ENCODE measurements at places on chromosomes 6 and 20.

DNA sequence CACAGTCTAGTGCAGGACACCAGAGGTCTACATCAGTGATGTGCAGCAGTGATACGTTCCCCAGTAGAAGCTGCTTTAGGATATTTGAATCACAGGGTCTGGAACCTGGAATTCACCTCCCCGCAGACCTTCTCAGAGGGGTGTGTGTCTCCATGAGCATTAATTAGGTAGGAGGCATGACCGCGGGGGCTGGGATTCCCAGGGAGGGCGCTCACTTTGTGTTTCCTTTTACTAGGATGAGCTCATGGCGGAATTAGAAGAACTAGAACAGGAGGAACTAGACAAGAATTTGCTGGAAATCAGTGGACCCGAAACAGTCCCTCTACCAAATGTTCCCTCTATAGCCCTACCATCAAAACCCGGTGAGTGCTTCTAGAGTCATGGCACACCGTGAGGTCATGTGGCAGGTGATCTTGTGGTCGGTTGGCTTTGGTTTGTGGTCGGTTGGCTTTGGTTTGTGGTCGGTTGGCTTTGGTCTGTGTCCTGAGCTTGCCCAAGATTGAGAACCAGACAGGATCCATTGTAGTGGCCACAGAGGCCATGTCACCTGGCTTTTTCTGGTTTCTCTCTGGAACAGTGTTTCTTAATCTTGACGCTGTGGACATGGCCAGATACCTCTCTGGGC is 40.8 kb downstream of the CHMP4B start:
- DNase-seq = no peak

GRCh38 chr6:157561414-157561790 is 180.4 kb downstream of the ZDHHC14 start:
- no peak for DNase-seq

GRCh38 chr20:58783511-58784011 is 67.1 kb downstream of the GNAS-AS1 start:
- DNase-seq = no peak

- no peak for DNase-seq
Observed at GRCh38 chr6:3746119-3746691, 5.3 kb downstream of the PXDC1 start.

- DNase-seq = no peak
Observed at GRCh38 chr6:169427856-169428255, 174.2 kb upstream of the THBS2 start.

DNA sequence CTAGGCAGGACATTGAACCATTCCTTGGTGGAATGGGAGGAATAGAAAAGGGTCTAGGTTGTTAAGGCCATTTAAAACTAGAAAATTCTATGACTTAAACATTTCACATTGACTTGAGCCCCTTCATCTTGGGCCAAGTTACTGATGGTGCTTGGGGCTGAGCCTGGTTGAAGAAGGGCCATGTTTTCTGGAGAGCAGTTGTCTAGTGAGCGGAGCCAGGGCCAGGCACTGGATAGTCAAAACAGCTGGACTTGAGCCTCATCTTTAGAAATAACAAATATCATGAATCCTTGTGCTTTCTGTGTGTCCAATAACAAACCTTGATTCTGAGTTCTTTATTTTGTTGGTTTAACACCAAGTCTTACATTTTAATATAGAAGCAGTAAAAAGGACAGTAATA is 134.6 kb upstream of the TCF21 start:
- DNase-seq = no peak

GRCh38 chr6:150696190-150696589 is 96.5 kb downstream of the PLEKHG1 start:
- no peak for DNase-seq

GRCh38 chr20:25308671-25309394 is 60.9 kb downstream of the PYGB start:
- DNase-seq = peak; percentile 21

DNA sequence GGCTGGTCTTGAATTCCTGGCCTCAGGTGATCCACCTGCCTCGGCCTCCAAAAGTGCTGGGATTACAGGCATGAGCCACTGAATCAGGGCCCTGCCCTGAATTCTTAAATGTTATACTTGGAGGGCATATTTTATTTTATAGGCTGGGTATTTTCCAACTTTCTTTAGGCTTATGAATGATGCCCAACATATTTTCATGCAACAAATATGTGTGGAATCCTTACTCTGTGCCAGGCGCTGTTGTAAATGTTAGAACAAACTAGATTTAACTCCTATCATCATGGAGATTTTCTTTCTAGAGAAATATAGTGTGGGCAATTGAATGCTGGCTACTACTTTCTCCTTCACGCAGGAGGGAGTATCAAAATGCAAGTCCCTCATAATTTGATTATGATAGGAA is 71.2 kb downstream of the SAMD5 start:
- no peak for DNase-seq

DNA sequence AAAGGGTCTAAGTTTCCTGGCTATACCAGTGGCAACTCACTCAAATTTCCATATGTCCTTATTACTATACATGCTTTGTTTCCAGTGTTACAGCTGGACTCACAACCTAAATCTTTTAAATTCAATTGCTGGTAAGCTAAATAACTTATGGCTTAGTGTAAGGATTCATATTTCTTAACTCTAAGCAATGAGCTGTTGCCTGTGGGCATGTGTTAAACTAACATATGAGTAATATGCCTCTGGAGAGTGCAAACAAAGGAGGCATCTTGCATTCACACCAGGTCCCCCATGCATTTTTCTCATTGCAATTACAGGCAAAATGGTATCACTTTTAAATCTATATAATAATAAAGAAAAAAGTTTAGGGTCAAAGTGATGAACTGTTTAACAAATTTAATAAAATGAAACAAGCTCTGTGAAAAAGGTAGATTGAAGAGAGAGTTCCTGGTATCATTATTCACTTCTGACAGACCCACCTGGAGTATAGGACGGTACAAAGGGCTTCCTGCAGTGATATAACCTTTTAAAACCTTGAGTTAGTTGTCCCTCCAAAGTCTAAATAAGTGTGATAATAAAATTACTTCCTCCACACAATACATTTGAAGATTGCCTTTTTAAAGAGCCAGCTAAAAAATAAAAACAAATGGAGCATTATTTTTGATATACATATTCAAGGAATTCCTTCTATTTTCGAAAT is 57.6 kb upstream of the HMGCLL1 start:
- no peak for DNase-seq

DNA sequence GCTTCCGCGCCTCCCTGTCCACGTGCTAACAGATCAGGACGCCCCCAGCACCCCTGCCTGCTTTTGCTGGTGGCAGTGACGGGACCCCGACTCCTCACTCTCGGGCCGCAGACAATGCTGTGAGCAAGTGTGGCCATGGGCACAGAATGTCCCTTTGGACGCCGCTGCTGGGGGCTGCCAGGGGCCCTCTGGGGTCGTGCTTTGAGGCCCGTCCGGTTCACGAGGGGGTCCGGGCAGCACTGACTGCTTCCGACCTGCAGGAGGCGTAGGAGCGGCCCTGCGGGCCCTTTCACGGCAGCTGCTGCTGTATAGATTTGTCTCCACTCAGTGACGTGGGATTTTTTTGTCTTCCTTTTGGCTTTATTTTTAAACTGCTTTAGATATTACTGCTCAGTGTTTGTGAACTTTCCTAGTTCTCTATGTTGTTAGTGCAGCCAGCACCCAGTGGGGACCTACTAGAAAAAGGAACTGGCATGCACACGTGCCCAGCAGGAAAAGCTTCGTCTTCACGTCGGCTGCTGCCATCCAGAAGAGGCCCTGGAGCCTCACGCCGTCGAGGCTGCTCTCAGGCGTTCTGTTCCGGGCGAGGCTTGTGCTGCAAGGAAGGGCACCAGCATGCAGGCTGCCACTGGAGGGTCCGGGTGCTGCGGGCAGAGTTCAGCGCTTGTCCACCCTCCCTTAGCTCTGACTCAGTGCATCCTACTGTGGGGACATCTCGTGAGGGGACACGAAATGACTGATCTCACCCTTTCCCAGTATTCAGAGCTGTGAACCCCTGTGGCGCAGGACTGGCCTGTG is 21.7 kb downstream of the UCKL1 start:
- DNase-seq = no peak

DNA sequence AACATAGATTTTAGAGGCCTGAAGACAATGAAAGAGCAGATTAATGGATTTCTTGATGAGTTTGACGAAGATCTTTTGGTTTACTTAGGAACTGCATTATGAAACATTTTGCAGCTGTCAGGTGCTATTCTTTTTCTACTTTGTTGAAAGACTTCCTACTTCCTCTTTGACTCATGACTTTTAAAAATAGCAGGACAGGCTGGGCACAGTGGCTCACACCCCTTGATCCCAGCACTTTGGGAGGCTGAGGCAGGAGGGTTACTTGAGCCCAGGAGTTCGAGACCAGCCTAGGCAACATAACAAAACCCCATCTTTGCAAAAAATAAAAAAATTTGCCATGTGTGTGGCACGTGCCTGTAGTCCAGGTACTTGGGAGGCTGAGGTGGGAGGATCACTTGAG is 52.0 kb downstream of the ITCH start:
- DNase-seq = peak; percentile 15

GRCh38 chr6:111880181-111880888 is 7.1 kb upstream of the FYN start:
- DNase-seq = no peak

- DNase-seq = no peak
Observed at GRCh38 chr6:1463751-1464426, 74.5 kb downstream of the FOXF2 start.

DNA sequence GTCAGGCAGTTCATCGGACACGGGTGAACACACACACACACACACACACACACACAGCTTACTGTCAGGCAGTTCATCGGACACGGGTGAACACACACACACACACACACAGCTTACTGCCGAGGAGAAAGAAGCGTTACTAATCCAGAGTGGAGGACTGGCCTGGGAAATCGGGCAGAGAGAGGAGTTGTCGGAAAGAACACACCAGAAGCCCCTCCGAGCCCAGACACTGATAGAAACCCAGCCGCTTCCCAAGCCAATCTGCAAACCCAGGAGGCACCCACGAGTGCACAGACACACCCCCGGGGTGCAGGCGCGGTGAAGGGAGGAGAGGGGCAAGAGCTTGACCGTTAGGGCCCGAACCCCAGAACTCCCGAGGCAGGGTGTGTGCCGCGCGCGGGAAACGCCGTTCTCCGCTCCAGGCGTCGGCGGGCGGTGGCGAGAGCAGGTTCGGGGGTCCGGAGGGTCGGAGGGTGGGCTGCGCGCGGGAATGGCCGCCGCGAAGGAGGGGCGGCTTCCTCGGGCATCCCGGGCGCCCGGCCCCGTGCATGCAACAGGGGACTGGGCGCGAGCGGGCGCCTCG is 636 bp downstream of the ELOVL2 start:
- DNase-seq = peak; percentile 33

DNA sequence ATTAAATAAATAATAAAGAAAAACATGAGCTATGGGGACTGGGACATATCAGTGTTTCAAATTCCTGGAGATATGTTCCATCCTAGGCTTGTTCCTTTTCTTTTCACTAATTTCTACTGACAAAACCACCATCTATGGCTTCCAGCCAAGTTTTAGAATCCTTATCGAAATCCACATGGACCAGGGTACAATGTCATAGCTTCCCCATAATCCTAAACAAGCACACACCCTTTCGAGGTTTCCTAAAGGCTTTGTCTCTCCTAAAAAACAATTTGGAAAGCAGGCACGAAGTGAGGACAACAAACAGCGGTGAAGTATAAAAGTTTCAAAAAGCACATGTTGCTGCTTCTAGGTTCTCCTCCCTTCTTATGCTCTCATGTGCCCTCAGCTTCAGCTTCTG is 13.3 kb upstream of the DST start:
- no peak for DNase-seq

GRCh38 chr6:41723530-41724227 is 11.7 kb downstream of the TFEB start:
- DNase-seq = peak; percentile 86

DNA sequence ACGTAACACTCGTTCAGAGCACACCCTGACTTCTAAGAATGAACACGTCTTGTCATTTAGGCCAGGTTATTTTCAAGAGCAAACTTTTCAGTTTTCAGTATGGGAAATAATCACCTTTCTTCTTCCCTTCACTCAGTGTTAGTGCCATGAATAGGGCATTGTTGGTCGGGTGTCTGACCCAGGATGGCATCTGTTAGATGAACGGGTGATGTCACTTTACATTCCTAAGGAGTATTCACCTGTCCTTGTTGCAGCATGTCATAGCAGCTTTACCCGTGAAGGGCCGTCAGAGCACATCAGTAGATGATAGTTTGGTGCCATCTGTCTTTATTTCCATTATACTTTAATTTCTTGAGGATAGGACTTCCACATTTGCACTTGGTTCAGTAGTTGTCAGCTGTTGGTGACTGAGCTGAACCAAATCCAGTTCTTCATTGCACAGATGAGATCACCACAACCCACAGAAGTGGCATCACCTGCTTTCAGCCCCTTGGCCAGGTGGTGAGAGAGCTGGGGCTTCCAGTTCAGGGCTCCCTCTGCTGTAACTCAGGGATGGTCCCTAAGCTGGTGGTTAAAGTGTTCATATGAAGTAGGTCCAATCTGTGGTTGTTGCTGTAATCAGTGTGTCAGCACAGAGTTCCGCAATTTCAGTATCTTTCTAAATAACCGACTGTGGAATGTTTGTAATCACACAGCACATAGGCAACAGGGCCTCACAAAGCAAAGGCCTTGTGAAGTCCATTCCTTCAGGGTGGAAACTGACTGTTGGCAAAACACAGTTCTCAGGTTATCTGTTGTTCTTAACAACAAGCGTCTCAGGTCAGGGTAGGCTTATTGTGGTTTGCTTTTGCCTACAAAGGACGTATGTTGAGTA is 68.2 kb downstream of the FAM120B start:
- DNase-seq = no peak

- DNase-seq = no peak
Observed at GRCh38 chr6:148239801-148240460, 102.7 kb upstream of the SASH1 start.

- DNase-seq = no peak
Observed at GRCh38 chr6:146962329-146962728, 241.9 kb upstream of the STXBP5 start.

DNA sequence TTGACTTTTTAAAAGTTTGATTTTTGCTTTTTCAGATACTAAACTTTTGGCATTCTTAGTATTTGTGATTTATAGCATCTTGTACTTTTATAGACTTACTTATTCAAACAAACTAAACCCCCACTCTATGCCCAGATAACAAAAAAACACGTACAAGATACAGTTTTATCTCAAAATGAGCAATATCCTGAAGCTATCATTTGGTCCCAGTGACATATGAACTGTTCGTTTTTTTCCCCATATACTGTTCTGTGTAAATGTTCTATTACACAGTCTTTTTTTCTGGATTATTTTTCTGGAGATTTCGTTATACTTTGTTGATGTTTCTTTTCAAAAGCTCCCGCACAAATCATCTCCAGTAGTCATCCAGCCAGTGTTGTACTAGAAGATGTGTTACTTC is 27.3 kb upstream of the SERINC3 start:
- no peak for DNase-seq

- no peak for DNase-seq
Observed at GRCh38 chr6:89035252-89036101, 45.1 kb upstream of the PNRC1 start.

- no peak for DNase-seq
Observed at GRCh38 chr20:63014710-63015109, 7.9 kb upstream of the BHLHE23 start.

Measured in GM13977 (cell line).